ENCODE measurements at places on chromosomes 12 and 14. TPM values are rescaled to one million over a fixed set of nuclear protein-coding genes. Genes with fewer than 3 reads are reported as not detected.
A peak's percentile ranks its signal among the peaks of the same experiment; 100 is the strongest.

GRCh38 chr12:83461336-83461935 is 774.7 kb downstream of the TMTC2 start:
- DNase-seq, result no peak

DNA sequence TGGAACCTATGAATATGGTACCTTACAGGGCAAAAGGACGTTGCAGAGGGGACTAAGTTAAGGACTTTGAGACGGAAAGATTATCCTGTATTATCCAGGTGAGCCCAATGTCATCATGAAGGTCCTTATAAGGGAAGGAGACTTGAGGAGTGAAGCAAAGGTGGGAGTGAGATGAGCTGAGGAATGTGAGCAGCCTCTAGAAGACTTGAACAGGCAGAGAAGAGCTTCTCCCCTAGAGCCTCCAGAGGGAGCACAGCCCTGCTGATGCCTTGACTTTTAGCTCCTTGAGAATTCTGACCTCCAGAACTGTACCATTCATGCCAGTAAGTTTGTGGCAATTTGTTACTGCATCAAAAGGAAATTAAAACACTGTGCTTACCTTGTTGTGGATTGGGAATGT is 41.8 kb upstream of the DCD start:
- no peak for DNase-seq

DNA sequence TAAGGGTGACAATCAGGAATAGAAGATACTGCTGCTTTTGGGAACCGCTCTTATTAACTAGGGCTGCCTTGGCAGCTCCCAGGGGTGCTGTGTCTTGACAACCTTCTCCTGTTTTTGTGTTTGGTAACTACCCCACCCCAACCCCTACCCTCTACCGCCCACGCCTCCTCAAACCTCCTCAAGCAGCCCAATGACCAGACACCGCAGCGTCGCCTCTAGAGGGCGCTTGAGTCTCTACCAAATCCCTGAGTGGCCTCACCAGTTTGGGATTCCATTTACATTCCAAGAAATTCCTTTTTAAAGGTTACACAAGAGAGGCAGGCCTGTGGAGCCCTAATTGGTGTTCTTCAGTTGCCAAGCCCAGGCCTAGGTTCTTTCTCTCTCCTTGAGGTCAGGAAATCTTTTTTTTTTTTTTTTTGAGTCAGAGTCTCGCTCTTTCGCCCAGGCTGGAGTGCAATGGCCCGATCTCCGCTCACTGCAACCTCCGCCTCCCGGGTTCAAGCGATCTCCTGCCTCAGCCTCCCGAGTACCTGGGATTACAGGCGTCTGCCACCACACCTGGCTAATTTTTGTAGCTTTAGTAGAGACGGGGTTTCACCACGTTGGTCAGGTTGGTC is 72.4 kb upstream of the USP44 start:
- DNase-seq, result peak; percentile 72

DNA sequence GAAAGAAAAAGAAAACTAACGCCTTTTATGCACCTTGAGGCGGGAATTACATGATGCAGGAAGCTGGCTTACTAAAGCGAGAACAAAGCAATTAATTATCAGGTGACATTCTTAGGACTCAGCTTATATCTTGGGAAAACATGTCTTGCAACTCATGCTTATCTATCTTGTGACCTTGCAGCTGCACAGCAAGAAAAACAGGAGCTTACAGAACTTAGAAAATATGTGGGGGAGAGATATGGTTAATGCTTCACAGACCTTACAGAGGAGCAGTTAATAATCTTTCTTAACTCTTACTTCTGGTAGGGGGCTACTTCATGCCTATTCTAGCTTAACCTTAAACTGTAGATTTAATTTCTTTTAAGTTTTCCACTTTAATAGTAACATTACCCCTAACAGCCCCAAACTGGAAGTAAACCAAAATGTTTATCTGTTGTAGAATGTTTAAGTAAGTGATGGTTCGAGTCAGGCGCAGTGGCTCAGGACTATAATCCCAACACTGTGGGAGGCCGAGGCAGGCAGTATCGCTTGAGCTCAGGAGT is 13.2 kb upstream of the OR11G2 start:
- no peak for DNase-seq

DNA sequence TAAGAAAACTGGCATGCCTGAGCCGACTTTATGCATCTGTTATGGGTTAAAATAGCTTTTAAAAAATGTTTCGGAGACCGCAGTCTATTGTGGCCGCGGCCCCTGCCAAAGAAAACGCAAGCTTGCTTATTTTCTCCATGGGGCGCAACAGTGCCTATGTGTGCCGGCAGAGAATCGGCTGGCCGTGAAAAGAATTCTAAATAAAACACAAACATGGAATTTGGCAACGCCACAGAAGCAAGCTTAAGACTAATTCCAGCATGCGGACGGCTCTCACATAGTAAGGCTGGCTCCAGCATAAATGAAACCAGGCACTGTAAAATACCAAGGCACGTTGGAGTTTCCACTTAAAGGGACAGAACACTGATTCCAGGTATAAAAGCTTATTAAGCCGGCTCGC is 56.7 kb downstream of the BCL11B start:
- DNase-seq, result no peak

DNA sequence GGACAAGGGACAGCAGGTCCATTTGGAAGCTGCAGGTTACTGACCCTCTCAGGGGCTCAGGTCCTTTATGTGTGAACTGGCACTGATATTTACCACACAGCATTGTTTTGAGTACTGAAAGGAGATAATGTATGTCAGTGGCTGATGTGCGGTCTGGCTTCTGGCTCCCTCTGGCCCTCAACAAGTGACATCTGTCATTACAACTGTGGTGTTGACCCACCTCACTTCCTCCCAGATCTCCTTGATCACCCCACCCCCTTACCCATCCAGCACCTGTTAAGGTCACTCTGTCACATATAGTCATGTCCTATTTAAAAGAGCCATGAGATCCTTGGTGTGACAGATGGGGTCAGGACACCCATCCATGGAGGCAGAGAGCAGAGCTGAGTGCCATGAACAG is 22.7 kb upstream of the PRIMA1 start:
- no peak for DNase-seq

- no peak for DNase-seq
Measured at GRCh38 chr14:77407158-77407557, 16.2 kb downstream of the NOXRED1 start.

DNA sequence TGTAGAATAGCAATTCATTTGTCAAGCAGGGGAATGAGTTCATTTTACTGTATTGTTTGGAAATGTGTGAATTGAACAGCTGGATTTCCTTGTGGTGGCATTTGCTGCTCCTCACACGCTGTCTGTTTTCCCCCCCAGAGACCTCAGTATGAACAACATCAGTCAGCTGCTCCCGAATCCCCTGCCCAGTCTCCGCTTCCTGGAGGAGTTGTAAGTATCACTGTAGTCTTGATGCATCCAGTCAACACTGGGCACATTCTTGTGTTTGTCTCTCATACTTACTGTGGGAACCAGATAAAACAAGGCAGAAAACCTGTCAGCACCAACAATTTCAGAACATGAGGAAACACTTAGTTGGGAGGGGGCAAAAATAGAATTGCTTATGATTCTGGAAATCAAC is 64.9 kb downstream of the LGR5 start:
- DNase-seq, result peak; percentile 25

- DNase-seq, result no peak
Measured at GRCh38 chr12:68959891-68960464, 27.0 kb upstream of the CPM start.

DNA sequence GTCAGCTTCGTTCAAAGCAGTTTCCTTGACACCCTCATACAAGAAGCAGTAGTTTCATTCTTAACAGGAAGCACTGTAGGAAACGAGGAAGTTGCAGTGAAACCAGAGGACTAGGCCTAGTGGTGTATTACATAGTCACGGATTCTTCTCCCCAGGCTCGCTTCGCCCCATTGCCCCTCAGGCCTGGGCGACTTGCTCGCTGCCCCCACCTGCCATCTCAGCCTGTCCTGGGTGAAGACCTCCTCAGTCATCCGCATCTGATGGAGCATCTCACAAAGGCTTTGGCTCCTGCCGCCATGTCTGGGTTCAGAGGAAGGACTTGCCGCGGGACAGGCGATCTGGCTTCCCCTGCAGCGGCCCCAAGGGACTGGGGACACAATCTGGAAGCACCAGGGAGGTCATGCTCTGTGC is 93.5 kb downstream of the LMNTD1 start:
- no peak for DNase-seq

Gene ALX1
- total RNA-seq, result 3.8 TPM

Gene HOXC5
- not detected for total RNA-seq

Gene KLRK1
- total RNA-seq, result not detected

GRCh38 chr12:97168804-97169203 is 261.7 kb downstream of the NEDD1 start:
- DNase-seq, result no peak

Gene BDKRB1
- total RNA-seq, result not detected

- DNase-seq, result no peak
Measured at GRCh38 chr12:46998811-46999368, 80.5 kb upstream of the PCED1B start.

Gene ERP27
- total RNA-seq, result not detected

Gene KRT85
- not detected for total RNA-seq

- no peak for DNase-seq
Measured at GRCh38 chr14:64857979-64858744, 21.5 kb downstream of the SPTB start.

Gene CD4
- total RNA-seq, result 0.17 TPM

Gene LMNTD1
- total RNA-seq, result 1.1 TPM

Gene CDC42BPB
- 125 TPM for total RNA-seq

DNA sequence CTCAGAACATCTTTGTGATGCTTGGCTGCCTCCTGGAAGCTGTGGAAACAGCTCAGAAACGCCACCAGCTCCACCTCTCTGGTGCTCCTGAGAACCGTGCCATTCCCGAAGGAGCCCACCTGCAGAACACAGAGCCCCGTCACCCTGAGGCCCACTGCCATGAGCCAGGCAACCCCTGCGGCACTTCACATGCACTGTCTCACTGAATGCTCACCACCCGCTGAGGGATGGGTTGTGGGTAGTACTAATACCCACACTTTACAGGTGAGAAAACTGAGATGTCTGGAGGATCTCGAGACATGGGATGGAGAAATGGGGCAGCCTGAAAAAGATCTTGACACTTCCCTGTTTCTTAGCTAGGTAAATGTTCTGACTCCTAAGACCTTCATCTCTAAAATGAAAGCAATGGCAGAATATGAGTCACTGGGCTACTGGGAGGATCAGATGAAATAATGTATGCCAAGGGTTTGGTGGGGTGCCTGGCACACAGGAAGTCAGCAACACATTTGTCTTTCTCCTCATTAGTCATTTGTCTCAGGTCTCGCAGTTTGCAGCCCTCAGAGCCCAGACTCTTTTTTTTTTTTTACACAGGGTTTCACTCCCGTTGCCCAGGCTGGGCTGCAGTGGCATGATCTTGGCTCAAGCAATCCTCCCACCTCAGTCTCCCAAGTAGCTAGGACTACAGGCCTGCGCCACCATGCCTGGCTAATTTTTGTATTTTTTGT is 5.3 kb downstream of the OASL start:
- no peak for DNase-seq

Gene SERPINA3
- not detected for total RNA-seq

Gene RERG
- total RNA-seq, result not detected

Gene KRT71
- total RNA-seq, result not detected

DNA sequence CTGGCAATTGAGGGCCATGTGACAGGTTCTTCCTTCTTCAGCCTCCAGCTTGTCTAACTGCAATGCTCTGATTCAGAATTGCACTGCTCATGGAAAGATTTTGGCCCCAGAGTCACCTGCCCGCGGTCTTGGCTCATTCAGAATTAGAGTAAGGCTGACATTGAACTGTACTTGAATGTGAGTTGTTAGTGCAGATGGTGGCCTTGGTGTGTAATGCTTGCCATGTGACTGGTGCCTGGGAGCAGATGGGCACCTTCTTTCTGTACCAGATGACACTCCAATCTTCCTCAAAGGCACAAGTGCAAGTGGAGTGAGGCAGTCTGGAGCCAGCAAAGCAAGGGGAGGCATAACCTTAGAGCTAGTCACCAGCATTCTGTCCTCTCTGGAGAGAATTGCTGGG is 36.5 kb upstream of the ANO4 start:
- peak; percentile 20 for DNase-seq

Gene RFLNA
- total RNA-seq, result 36.9 TPM

Gene CLEC4C
- not detected for total RNA-seq

DNA sequence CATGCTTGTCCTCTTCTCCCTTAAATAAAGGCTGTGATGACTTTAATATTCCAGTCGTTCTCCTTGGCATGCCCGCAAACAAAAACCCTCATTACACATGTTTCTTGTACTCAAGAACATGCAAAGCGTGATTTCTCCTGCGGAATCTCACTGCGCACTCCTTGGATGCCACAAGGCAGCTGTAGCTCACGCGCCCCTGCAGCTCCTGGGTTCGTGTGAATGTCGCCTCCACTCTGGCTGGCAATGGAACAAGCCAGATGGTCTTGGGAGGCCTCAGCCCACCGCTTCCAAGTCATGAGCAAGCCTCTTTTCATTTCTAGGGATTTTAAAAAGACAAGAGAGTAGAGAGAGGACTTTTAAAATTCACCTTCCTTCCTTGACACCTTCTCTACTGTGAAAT is 403.8 kb downstream of the PCNX1 start:
- DNase-seq, result no peak

Gene TTC8
- total RNA-seq, result 7.6 TPM

DNA sequence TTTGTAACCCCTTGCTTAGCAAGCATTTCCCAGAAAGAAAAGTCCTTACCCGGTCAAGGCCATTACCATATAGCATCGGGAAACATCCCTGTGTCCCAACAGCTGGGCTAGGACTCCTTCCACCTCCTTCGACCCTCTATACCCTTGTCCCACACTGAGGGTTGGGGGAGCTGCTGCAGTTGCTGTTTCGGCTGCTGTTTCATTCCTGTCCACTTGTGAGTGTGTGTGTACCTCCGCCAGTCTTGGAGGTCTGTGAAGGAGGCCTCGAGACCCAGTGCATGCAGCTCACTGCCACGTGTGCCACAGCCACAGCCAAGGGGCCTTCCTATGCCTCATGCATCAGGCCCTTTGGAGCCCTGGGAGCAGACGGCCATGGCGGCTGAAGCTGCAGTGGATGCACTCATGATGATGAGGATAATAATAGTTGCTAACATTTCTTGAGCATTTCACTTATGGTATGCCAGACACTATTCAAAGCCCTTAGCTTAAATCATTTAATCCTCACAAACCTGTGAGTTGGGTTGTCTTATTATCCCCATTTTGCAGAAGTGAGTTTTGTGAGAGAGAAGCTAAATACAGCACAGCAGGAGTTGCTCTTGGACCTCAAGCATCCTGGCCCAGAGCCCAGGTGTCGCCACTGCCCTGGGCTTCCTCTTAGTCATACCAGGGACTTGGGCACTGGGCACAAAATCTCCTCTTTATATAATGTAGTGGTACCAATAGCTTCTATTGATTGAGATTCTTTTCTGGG is 156.5 kb downstream of the PRKCH start:
- DNase-seq, result no peak

GRCh38 chr12:40192704-40193255 is 32.0 kb upstream of the LRRK2 start:
- no peak for DNase-seq

Data from glutamatergic neuron (in vitro differentiated cells).